Occipital lobe (tissue), 3 donors: ENCODE measurements at places on chromosomes 1 and 21. TPM values are rescaled to one million over a fixed set of nuclear protein-coding genes. Genes with fewer than 3 reads are reported as not detected.

Gene DNASE2B
- 0.16 TPM for total RNA-seq

Gene FAM89A
- total RNA-seq, result 6.7 TPM

Gene EXTL1
- 2.3 TPM for total RNA-seq

Gene SH2D2A
- not detected for total RNA-seq

Gene RORC
- total RNA-seq, result 0.16 TPM

Gene DYRK1A
- total RNA-seq, result 174 TPM

Gene C1orf116
- not detected for total RNA-seq

Gene MSTO1
- 26.2 TPM for total RNA-seq

Gene CRYBG2
- total RNA-seq, result 1.1 TPM

Gene ICOSLG
- total RNA-seq, result 0.31 TPM

Gene FAAH
- total RNA-seq, result 22.5 TPM

Gene AQP10
- total RNA-seq, result not detected

DNA sequence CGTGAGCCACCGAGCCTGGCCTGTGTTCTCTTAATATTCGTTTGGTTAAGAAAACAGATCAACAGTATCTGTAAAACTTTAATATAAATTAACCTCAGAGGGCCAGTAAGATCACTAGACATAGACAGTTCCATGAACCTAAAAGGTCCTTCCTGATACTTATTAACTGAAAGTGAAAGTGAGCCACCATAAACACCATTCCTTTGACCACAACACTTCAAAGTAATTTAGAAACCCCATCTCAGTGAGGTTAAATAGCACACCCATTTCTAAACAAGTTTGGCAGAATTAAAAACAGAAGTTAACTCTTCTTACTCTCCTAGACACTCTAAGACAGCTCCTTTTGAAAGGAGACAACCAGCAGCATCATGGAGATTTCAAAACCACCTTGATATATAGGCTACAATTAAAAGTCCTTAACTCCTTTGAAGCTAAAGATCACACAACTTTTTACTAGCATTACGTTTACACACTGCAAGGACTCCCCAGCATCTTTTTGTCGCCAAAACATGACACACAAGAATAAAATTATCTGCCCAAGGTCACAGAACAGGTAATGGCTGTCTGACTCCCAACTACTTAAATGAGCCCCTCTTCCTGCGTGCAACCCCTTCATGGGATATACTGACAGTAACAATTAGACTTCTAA lies 2.2 kb downstream of the RNF19B start:
- no peak for DNase-seq

DNA sequence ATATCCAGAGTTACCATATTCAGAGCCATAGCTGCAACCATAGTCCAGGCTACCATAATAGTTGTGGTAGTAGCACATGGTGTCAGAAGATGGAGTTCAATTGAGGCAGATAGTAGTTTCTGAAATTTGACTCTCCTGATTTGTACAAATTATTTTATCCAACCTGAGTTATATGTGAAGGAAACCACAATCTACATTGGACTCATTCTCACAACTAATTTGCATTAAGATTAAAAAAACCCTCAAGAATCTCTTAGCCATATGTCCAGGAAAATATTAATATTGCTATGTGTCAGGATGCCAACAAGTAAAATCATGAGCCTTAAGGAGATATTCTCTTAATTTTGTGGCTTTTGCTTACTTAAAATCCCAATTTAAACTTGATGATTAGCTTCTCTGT lies at the start of gene KRTAP22-2:
Gene KRTAP22-2, minus strand, starts transcription at position 101 of the 400 bp plus-strand sequence.
- no peak for DNase-seq

GRCh38 chr1:30037251-30038118 lies 685.9 kb downstream of the MATN1 start:
- no peak for DNase-seq

DNA sequence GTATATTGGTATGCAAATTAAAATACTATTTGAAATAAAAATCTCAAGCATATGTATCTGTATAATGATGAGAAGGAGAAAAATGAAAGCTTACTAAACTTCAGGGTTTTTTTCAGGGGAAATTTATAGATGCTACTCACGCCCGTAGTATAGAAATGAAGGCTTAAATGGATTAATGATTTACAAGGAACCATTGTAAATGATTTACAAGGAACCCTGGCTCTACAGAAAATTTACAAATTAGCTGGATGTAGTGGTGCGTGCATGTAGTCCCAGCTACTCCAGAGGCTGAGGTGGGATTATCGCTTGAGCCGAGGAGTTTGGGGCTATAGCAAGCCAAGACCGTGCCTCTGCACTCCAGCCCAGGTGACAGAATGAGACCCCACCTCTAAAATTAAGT lies 150.5 kb downstream of the PCBP3 start:
- DNase-seq, result no peak

DNA sequence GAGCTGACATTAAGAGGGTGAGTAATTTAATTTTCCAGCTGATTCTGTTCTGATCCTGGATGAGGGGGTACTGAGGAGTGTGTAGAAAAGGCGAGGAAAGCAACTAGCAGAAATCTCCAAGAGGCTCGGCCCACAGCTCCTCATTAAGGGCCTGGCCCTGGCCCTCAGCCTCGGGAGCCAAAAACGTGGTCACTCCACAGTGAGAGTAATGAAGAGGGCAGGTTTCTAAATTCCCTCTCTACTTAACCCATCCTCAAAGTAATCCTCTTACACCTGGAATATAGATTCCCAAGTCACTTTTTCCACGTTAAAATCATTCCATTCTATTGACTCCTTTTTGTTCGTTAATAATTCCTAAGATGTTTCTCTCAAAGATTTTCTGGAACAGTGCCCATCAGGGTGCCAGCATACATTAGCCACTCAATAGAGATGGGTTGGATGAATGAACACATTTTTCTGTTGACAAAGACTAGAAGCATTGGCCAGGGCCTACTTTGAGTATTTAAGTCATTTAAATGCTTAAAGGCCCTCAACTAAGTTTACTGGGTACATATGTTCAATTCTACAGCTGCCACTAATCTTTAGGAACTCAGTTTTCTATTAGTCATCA lies 1.1 kb upstream of the COL11A1 start:
- no peak for DNase-seq

GRCh38 chr21:37874904-37875780 lies 41.1 kb downstream of the KCNJ6 start:
- no peak for DNase-seq

- no peak for DNase-seq
Measured at GRCh38 chr1:41800311-41800829, 118.4 kb downstream of the HIVEP3 start.

- DNase-seq, result no peak
Measured at GRCh38 chr1:93033785-93034184, 45.3 kb upstream of the MTF2 start.

DNA sequence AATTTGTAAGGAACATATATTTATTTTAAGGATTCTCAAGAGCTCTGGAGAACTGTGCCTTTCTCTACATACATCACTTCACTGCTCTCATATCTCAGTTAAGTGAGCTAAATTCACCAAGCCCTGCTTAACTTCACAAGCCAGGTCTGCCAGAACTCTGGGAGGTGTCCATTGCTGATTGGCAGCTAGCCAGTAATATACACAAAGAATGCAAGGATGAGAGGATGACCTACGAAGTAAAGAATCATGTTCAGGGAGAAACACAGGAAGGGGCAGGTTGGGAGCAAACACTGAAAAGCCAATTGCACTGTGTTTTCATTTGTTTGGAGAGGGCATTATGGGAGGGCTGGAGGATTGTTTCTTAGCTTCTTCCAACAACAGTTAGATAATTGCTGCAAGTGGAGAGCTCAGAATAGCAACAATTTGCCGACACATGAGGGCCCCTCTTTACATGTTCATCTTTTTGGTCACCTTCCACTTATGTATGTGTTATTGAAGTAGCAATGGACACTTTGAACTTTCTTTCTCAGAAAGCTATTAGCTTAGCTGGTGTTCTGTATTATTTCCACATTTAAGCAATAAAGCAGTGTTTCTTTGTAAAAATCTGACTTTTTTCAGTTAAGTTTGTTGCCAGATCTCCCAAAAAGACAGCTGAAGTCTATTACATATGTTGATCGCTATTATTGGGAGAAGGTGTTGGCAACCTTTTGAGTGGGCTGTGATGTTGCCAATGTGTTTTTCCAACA lies 254.8 kb downstream of the LTN1 start:
- DNase-seq, result no peak

GRCh38 chr1:213327017-213327667 lies 276.1 kb downstream of the RPS6KC1 start:
- no peak for DNase-seq

DNA sequence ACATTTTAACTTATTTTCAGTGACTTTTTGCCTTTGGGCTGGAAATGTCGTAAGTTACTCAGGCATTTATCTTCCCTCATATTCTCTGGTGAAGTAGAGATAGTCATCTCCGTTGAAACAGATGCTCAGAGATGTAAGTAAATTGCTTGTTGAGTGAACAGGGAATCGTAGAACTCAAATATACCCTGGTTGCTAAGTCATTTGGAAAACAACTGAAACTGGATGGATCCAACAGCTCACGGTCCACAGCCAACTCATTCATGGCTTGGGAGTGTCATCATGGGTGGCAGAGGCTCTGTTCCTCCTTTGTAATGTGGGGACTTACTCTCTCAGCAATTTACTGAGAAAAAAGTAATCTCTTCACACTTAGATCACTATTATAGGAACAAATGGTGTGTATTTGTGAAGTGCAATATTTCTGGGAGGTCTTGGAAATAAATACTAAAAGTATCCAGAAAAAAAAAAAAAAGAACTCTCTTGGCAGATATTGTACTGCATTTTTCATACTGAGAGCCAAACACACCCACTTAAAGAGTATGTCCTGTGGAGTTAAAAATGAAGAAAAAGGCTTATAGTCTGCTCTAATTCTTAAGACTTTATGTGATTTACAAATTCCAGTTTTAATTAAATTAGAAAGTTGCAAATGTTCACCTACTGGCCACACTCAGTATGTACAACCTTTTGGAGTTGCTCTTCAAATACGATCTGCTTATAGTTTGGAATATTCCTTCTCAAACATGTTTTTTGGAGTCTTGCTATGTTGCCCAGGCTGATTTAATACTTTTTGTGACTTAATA lies 107.4 kb downstream of the LEPR start:
- no peak for DNase-seq

DNA sequence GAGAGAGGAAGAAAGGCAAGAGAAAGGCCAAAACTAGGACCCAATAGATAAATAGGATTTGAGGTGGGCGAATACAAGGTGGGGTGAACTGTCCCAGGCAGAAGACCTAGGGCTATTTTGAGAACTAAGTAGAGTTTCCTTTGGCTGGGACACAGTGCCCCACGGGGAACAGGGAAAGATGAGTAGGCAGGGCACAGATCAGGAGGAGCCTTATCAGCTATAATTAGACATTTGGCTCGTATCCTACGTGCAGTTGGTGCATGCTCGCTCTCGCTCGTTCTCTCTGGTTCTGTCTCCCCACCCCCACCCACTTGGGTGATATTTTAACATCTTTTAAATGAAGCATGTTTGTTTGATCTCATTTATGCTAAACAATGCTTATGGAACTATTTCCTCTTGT lies 235.0 kb upstream of the JUN start:
- no peak for DNase-seq

GRCh38 chr1:27724961-27725373 lies 794 bp upstream of the FAM76A start:
- no peak for DNase-seq

DNA sequence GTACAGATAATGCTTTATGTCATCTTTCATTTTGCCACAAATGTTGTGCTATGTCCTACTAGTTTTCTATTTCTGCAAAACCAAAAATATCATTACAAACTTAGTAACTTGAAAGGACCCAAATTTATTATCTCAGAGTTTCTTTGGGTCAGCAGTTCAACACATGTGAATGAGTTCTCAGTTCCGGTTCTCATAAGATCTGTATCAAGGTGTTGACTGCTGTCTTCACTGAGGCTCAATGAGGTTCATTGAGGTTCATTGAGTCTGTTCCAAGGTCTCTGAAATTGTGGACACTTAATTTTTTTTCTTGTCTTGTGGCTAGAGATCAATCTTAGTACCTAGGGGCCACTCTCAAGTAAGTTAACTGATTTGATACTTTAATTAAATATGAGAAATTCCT lies 525.1 kb upstream of the BRINP3 start:
- no peak for DNase-seq

GRCh38 chr1:111214884-111215283 lies 12.6 kb upstream of the CHI3L2 start:
- no peak for DNase-seq

DNA sequence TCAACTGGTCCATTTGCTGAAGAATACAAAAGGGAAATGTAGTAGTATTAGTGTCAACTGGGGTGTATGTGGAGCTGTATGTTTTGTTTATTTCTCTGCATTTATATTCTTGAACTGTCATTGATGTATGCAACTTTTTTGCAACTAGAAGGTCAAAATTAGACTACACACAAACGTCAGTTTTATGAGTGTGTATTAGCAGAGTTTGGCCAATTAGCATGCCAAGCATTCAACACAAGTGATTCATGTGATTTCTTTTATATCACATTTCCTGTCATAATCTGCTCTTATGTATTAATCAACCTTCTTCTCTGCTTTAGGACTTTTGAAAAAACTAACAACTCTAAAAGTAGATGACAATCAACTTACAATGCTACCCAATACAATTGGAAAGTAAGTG lies 211.1 kb downstream of the LRRC40 start:
- DNase-seq, result no peak

GRCh38 chr1:186404454-186405051 lies 28.9 kb downstream of the ODR4 start:
- DNase-seq, result no peak

DNA sequence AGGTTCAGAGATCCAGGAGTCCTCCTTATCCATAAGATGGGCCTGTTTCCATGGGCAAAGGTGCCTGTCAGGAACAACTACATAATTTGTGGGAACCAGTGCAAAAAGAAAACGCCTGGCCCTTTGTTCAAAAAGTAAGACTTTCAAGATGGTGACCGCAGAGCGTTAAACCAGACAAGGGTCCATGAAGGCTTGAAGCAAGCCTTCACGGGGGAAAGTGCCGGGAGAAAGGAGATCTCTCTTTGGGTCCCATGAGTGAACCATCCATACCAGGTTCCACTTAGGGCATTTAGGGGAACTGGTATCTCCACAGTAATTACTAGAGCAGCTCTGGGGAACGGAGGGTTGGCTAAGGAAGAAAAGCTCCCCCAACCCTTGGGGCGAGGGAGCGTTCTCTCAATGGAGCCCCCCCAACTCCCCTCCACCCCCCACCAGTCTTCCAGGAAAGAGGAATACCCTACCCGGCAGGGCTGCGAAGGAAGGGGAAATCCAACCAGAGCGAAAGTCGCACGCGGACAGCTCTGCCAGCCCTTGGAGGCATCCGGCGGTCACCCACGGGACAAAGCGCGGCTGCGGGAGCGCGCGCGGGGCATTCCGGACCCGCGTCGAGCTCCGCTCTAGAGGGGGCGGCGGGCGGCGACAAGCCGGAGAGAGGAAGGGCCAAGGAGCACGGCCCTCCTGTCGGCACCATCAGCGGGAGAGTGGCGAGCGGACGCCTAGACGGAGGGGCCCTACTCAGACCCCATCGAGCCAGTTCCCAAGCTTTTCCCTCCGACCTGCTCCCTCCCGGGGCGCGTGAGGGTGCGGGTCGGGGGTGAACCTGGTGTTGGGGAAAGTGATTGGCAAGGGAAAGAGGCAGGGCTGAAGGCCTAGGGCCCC lies 687 bp upstream of the RASSF5 start:
- no peak for DNase-seq

- DNase-seq, result no peak
Measured at GRCh38 chr1:227321035-227321434, 2.7 kb upstream of the CDC42BPA start.
